ENCODE measurements at places on chromosomes 6 and 20.

DNA sequence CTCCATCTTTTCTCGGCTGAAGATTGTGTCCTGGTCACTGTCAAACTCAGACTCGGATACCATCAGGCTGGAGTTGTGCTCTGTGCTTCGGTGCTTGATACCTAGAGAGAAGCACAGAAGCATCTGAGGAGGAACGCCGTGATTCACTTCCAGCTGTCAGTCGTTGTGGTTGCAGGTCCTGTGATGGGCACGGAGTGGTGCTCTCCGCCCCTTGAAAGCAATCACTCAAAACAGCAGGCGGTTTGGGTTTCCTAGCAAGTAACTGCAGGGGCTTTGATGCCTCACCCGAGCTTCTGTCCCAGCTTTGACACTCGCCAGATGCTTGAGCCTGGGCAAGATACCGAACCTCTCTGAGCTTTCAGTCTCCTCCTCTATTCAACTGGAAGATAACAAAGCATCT, 52.5 kb downstream of the ALDH5A1 start:
- DNase-seq = no peak

GRCh38 chr20:48898896-48899530, 22.5 kb upstream of the ARFGEF2 start:
- no peak for DNase-seq

DNA sequence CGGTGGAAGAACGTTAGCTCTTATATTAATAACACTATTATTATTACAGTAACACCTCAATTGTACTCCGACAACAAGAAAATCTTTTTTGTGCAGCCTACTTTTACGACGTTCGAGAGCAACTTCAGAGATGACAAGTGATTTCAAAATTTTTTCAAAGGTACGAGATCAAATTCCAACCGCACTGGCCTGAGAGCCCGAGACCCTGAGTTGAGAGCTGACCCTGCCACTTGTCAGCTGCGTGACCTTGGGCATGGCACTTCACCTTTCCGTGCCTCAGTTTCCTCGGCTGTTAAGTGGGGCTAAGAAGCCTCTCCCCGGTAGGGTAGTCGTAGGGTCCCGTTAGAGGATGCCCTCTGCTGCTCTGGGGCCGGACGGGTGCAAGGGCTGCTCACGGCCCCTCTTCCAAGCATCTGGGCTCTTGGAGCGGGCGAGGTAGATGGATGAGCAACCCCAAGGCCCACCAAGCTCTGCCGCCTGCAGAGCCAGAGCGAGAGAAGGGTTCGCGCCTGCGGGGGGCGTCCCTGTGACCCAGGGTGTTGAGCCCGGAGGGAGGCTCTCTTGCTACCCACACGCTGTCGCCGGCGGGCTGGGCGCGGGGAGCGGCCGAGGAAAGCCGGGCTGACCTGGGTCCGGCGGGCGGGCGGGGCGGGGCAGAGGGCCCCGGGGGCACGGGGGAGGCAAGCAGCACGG, 510 bp downstream of the NDRG3 start:
- no peak for DNase-seq

DNA sequence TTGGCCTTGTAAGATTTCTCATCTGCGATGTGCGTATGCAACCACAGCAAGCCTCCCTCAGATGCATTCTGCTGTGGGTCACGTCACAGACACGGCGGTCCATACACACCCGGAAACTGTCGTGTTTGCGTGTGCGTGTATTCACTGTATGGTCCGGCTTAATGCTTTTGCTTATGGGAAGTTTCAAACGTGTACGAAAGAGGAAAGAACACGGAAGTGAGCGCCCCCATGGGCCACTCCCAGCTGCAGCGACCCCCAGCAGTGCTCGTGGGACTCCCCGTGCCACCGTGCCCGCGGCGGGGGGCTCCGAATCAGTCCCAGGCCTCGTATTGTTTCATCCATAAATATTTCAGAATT, 10.2 kb downstream of the DLL1 start:
- no peak for DNase-seq

- no peak for DNase-seq
Measured at GRCh38 chr6:73817253-73817652, 121.2 kb downstream of the CD109 start.

DNA sequence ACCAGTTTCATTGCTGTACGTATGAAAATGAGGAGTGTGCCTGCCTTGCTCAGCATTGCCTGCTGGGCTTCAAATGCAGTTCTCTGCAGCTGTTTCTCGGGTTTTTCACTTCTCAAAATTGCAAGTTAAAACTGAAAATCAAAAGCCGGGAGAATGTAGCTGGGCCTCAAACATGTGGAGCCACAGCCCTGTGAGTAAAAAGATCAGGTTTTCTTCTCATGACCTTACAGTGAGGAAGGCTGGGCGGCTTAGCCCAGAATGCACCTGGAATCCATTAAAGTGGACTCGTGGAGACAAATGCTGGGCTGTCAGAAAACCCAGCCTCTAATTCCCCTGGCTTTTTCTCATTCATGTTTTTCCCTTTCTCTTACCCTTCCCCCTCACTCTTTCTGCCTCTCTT, 34.4 kb downstream of the DSE start:
- no peak for DNase-seq

DNA sequence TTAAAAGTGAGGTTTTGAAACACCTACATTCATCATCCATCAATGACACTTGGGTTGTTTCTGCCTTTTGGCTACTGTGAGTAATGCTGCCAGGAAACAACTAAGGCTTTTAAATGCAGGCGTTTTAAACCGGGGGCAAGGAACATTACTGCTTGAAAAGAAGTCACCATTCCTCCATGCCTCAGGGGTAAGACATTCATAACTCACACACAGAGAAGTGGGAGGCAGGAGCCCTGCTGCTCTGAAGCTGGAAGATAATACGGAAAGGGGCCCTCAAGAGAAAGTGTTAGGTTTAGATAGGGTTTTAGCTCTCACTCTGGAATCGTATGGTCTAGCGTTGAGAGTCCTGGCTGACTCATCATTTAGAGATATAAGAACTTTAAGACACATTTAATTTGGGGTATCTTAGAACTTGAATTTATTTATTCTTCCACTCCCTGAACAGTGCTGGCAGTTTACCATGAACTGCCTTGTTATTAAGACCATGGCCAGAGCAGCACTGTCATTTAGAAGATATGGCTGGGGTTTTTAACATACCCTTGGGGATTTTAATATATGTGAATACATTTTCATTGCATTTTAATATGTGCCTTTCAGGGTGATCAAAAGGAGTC, 1.8 kb downstream of the TUBB1 start:
- DNase-seq = no peak

DNA sequence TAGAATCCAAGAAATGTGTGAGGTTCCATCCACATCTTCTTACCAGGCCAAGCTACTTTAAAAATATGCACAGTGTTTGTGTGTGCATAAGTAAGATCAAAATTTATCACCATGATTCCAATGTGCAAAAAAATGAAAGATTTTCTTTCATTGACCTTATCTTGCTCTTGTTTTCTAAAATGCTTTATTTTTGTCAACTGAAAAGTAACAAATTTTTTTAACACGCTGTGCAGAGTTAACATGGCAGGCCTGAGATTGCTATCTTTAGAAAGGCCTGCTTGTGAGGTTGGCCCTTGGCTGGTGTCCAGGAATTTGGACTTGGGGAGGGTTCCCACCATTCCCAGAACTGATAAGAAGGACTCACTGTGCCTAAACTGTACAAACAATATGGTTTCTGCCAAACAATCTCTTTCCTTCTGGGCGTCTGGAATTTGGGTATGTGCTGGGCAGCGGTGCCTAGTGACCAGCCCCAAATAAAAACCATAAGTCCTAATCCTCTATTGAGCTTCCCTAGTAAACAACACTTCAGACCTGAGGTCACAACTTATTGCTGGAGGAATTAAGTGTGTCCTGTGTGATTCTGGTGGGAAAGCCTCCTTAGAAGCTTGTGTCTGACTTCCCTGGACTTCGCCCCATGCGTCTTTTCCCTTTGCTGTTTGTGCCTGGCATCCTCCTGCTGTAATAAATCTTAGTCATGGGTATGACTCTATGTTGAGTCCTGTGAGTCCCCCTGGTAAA, 19.8 kb upstream of the MYLIP start:
- DNase-seq = no peak

DNA sequence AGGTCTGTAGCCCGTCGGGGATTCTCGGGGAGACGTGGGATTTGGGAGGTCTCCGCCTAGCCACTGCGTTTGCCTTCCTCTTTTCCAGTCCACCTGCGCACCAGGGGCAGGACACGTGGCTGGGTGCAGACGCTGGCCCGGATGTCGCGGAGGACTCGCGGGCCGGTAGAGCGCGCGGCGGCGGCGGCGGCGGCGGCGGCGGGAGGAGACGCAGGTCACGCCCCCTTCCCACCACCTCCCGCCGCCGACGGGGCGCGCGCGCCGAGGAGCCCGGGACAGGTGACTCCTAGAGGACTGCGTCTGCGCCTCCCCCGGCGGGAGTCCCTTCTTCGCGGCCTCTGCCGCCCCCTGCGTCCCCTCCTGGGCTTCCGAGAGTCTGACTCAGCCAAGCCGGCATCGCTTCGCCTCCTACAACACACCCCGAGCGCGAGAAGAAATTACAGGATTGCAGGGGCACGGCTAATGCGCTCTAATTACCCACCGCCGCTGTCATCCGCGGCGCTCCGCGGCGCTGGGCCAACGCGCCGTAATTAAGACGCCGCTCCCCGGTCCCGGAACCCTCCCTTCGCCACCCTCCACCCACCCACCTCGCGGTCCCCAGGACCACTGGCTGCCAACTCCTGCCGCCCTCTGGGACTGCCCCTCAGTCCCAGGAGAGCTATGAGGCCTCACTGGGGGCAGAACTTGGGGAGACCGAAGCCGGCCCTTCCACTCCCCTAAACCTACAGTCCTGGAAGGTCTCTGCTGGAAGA, 124.5 kb downstream of the MRPL14 start:
- DNase-seq = no peak

DNA sequence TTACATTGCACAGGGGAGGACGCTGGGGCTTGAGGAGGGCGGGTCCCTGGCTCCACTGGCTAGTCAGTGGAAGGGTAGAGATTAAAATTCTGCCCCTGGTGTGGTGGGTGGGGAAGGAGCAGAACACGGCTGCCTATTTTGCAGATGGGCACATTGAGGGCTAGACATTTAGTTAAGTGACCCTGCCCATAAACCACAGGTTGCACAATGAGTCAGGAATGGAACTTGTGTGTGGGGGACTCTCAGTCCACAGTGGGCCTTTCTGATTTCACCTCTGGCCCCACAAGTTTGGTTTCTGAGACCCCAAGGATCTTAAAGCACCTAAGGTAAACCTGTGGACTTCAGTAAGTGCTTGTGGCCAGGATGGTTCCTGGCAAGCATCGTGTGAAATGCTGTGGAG, 22.0 kb upstream of the CCDC167 start:
- no peak for DNase-seq

GRCh38 chr6:87697581-87698546, 4.2 kb downstream of the AKIRIN2 start:
- DNase-seq = no peak

- no peak for DNase-seq
Measured at GRCh38 chr6:25550631-25551030, 101.4 kb upstream of the SCGN start.

DNA sequence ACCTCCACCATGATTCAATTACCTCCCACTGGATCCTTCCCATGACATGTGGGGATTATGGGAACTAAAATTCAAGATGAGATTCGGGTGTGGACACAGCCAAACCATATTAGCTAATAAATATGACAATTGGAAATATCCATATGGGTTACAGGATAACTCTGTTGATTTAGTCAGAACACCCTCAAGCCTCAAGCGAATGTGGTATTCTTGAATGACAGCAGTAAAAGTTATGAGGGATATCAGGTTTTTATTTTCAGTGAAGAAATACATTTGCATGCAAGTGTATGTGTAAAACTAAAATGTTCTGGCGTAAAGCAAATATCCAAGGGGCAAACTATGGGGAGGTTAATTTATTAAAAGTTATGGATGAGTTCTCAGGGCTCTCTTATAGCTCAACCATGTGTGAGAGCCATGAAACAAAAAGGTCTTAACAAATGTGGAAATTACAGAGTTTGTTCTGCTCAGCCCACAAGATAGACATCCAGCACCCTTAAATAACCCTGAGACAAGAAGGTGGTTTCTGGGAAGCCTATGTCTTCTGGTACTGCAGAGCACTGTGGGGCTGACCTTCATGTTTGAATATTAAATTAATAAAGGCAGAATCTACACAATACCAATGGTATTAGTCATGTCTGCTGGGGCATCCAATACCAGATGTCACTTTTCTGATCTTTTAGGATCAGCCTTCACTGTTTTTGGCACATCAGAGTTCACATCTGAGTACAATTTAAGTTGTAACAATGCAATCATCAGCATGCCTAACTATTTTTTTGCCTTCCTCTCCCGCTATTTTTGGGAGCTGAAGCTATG, 370.5 kb upstream of the RSPO3 start:
- no peak for DNase-seq

GRCh38 chr6:100460650-100461204, 4.0 kb downstream of the SIM1 start:
- DNase-seq = peak; percentile 60

DNA sequence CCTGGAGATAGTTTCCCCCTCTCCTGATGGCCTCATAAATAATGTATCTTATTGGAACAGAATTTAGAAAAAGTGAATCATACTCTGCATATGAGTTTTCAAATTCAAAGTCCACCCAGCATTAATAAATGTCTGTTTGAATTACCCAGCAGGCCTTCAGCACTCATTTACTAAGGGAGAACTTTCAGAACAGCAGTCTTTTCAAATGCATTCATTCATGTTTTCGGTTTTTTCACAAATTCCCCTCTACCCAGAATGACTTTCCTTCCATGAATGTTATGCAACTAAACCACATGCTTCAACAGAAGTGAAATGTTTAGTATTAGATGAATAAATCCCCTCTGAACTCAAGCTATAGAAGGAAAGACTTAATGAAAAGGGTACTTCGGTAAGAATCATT, 92.4 kb downstream of the RTN4IP1 start:
- DNase-seq = no peak

DNA sequence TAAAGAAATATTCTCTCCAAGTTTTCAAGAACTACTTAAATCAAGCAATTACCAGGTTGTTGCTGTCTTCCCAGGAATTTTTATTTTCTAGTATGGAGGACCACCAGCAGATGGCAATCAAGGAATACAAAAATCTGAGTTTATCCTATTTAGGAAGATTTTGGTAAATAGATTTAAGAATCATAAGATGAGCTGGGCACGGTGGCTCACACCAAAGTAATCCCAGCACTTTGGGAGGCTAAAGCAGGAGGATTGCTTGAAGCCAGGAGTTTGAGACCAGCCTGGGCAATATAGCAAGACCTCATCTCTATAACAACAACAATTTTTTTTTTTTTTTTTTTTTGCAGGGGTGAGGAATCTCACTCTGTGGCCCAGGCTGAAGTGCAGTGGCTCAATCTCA, 19.3 kb upstream of the SEC63 start:
- DNase-seq = no peak

GRCh38 chr6:13563009-13563408, 11.4 kb upstream of the SIRT5 start:
- no peak for DNase-seq

DNA sequence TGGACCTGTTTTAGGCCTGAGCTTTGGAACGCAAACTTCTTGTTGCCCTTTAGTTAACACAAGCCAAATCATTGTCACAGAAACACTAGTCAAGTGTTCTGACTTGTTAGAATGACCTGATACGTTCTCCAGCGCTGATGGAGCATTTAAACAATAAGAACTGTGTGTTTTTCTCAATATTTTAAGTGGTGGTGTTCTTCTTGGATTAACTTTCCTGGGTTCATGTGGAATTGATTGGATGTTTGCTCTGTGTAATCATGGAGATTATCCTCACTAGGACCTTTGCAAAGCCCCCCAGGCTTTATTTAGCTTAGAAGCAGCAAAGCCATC, 1.6 kb downstream of the LRRC1 start:
- DNase-seq = no peak

- DNase-seq = no peak
Measured at GRCh38 chr6:158353883-158354877, 41.9 kb downstream of the TULP4 start.

GRCh38 chr6:125258651-125259353, 43.0 kb downstream of the HDDC2 start:
- no peak for DNase-seq

- no peak for DNase-seq
Measured at GRCh38 chr20:17856837-17857605, 111.6 kb downstream of the SNX5 start.

Data from neuronal stem cell (in vitro differentiated cells).